ENCODE measurements at places on chromosomes 1 and 21.

GRCh38 chr1:96683931-96684330 is 37.7 kb upstream of the PTBP2 start:
- DNase-seq: no peak

DNA sequence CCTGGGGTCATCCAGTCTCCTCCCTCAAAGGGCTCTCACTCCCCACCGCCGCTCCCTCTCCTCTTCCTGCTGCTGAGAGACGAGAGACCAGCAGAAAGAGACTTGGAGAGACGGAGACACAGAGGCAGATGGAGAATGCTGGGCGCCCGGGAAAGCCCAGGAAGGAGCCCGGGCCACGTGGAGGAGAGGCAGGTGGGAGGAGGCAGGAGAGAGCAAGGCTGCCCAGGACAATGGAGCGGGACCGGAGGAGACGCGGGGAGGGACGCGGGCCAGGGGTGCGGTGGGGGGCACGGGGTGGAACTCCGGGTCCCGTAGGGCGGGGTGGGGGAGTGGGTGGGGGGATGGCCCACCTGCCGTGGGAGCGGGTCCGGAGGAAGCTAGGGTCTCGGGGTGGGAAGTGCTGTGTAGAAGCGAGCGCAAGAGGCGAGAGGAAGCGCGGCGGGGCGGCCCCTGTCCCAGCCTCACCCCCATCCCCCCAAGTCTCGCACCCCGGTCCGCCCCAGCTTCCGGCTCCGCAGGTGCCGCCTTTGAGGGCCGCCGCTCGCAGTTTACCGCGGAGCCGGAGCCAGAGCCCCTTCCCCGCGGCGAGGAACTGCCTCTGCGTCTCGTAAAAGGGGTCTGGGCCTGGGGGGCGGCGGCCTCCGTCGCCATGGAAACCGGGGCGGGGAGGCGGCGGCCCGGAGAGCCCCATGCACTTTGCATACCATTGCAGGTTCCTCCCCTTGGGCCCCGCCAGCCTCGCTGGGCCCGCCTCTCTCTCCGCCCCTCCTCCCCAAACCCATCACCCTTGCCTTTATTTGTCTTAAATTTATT is 11.7 kb upstream of the EPHA2 start:
- peak; percentile 58 for DNase-seq

DNA sequence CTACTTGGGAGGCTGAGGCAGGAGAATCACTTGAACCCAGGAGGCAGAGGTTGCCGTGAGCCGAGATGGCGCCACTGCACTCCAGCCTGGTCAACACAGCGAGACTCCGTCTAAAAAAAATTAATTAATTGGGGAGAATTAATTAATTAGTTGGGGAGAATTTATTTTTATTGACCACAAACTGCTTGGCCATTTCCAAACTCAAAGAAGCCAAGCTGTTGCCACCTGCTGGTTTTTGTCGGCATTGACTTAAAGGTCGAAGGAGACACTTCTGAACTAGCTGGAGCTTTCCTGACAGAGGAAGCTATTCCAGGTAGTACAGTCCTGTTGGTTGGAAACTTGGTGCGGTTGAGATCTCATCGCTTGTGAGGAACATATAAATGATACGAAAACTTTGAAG is 13.1 kb downstream of the MAP1LC3C start:
- no peak for DNase-seq

DNA sequence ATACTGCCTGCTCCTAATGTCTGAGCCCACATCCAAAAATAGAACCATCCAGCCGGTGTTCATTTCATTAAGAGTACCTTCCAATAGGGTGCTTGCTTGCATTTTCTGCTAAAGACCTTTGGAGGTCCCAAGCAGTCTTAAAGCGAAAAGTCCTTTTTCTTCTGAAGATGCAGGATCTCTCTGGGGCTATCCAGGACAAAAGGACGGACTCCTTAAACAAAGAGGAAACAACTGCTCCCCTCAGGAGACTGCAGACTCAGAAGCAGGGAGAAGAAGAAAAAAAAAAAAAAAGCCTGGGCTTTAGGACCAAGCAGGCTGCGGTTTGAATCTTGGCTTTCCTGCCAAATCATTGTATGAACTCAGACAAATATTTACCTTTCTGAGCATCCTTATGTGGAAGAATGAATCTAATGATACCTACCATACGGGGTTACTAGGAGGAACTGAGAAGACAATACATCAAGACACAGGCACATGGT is 204.0 kb downstream of the PLPP3 start:
- DNase-seq: peak; percentile 36

DNA sequence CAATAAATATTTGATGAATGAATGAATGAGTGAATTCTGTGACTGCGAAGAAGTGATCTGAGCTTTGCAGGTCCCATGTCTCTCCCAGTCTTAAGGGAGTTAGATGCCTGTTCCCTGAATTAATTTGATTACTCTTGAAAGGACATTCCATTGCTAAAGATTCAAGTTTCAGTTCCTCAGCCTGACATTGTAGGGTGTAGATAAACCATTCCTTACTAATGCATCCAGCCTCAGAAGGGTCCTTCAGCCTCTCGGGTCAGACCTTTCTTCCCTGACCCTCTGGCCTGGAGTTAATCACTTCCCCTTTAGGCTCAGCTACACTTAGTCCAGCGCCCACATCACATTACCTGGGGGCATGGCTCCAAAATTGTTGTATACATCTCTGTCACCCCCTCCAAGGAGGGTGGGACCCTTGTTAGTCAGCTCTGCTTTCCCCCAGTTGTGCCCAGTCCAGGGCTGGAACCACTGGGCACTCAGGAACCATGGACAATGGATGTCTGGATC is 2.6 kb downstream of the INSRR start:
- no peak for DNase-seq

GRCh38 chr1:150364231-150365003 is 470 bp downstream of the RPRD2 start:
- peak; percentile 61 for DNase-seq

GRCh38 chr1:20143734-20144565 is 4.8 kb downstream of the PLA2G2F start:
- no peak for DNase-seq

DNA sequence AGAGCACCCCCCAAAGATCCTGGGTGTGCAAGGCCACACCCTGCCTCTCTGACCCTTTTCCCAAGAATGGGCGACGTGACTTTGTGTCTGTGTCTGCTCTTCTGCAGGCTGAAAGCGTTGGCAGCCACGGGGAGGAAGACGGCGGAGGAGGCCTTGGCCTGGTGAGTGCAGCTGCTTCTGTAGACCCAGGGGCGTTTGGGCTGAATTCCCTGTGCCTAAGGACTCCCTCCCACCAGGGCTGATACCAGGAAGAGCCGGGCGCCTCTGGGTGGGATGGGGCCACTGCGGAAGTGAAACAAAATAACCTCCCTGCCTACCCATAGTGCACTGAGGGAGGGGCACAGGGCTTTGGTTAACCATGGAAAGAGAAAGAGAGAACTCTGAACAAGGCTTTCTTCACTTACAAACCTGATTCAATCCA is 2.5 kb downstream of the UBASH3A start:
- DNase-seq: no peak

DNA sequence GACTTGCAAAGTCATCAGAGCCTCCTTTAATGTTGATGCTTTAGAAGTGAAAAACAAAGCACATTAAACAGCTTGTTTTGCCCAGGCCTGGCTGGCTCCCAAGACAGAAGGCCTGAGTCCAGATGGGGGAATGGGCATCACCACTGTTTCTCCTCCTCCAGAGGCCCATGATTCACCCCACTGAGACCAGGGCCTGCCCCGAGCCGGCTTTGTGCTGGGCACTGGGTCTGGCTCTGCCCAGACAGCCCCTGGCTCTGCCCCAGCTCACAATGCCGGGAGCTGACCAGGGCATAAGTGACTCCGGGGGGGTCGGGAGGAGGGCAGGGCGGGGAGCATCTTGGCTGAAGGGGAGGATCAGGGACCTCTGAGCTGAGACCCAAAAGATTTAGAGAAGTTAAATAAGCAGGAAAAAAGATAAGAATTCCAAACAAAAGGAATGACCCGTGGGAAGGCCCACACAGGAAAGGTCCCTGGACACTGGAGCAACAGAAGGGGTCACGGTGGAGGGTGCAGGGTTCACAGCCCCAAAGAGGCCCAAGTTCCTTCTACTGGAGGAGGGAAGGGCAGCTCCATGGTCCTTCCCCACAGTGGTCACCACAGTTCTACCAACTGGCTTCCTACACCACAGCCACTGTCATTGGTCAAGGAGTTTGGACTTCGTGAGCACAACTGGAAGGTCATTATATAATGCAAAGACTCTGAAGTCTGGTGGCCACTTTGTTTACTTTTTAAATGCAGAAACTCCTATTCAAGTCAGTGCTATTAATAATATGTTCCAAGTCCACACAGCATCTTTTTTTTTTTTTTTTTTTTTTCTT is 5.5 kb downstream of the C2CD2 start:
- DNase-seq: no peak

DNA sequence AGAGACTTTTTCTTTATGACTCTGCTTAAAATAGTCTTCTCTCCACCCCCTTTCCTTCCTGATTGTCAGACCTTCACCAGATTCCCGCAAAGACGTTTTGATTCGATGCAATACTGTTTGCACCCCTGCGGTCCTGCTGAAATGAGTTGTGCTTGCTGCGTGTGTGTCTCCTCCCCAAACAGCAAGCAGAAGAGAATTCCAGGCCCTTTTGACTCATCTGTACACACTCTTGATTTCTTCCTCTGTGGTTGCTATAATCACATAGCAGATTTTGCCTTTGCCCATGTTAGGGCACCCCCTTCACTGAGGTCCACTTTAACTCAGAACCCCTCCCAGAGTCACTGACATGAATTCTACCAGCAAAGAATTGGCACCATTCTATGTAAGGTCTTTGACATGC is 136.5 kb downstream of the ZZZ3 start:
- no peak for DNase-seq

DNA sequence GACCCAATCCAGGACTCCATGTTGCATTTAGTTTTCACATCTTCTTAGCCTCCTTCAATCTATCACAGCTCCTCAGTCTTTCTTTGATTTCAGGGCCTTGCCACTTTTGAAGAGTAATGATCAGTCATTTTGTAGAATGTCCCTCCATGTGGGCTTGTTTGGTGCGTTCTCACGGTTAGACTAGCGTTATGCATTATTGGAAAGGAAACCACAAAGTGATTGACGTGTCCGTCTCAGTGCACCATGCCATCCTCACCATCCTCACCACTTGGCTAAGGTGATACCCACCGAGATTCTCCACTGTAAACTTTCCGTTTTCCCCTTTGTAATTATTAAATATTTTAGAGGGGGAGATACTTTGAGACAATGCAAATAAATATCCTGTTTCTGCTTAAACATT is 59.6 kb upstream of the OLIG2 start:
- no peak for DNase-seq

DNA sequence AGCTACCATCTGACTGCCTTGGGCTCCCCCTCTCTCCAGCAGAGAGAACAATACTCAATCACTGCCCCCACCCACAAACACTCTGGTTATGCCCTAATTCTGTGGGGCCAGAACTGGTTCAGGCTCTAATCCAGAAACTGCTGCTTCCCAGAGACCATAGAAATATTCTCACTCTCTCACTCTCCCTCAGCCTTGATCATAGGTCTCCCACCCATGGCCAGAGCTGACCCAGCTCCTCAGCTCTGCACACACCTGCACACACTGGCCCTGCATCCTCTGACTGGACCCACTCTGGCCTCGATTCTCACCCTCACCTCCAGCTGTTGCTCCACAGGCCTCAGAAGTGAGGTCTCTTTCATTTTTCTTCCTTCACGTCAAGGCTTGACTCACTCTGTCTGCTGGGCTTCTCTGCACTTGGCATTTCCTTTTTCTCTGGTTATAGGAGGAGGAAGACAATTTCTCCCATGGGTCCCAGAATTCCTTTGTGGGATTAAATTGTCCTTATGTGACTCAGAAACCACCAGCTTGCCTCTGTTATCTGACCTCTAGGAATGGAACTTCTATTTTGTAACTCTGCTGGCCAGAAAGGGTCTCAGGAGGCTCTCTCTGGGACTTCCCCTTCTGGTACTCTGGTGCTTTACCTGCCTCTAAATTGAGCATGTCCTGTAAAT is 15.6 kb upstream of the ZMYM6 start:
- DNase-seq: no peak

DNA sequence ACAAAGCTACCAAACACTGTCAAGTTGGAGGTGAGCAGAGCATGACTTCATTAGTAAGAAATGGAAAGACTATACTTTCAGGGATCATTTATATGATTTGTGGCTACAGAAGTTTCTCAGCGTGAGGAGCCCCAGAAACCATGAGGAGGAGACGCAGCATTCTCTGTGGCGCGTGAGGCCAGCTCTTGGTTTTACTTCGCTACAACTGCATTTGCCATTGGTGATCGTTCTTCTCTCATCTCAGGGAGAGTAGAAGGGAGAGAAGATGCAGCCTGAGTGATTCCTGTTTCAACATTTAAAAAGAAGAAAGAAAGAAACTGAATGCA is 94.5 kb upstream of the ATP1A1 start:
- no peak for DNase-seq

DNA sequence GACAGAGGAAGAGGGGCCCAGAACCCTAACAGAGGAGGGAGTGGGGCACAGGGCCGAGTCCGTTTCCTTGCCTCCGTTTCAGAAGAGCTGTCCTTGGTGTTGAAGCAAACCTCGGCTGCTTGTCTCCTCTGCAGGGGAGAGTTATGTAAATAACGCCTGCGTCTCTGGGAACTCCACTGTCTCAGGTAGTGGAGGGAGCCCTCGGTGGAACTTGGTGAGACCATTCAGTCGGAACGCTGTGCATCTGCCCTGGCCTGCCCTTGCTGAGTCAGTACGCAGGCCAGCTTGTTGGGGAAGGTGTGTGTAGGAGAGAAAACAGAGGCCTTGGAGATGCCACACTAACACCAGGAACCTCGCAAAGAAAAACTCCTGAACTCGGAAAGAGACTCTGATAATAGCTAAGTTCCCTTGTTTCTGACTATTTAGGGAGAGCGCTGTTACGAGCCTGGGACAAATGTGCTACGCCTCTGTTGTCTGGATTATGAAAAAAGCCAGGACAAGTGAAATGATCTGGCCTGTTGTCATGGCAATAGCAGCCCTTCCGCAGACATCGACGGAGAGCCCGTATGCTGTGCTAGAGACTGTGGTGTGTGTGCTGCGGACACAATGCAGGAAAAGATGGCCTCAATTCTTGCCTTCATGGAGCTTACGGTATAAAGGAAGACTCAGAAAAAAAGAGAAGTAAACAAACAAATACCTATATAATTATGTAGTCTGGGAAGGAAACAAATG is 94.6 kb upstream of the AKT3 start:
- peak; percentile 31 for DNase-seq

DNA sequence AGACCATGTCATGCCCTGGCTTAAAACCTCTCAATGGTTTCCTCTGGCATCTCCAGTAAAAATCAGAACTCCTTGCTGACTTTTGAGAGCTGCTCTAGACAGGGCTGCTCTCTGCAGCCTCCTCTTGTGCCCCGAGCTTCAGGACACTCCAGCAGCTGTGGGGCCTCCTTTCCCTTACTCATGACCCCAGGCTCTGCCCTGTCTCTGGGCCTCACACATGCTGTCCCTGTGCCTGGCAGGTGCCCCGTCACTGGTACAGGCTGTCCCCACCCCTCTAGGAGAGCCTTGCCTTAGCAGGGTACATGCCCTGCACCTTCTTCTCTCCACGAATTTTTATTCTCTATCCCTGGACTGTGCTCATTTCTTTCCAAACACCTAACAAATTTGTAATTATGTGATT is 43.2 kb downstream of the HIVEP3 start:
- DNase-seq: no peak

DNA sequence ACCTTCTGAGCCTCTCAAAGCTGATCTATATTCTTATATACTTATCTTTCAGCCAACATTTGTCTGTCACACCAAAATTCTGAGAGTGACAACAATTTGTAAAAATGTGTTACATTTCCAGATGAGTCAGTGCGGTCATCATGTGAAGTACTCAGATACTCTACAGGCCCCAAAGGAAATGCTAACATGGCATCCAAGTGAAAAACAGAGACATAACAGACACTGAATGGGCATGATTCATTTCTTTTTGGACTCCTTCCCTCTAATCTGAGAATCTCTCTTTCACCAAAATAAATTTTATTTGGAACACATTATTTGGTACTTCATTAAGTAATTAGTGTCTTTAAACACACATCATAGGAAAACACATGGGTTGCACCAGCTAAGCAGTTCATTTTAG is 96.6 kb downstream of the SLC44A5 start:
- no peak for DNase-seq
